ENCODE measurements at places on chromosomes 16 and 17.

GRCh38 chr17:4945176-4945943 is 3.0 kb downstream of the PFN1 start:
- DNase-seq: peak; percentile 43

DNA sequence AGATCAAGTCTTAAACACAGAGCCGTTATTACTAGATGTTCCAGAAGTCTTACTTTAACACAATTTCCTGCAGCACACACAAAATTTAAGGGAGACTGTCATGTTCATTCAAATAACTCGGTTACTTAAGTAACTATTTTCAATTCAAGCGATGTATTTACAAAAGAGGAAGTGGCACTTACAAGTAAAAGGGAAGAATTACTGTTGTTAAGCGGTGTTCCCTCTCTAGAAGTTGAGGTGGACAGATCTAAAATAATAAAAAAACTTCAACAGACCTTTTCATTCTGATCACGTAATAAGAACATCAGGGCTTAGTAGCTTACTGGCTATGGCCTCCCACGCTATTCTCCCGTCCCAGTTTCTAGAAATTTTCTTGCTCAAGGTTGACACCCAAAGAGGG is 26.2 kb upstream of the TXNDC11 start:
- no peak for DNase-seq

DNA sequence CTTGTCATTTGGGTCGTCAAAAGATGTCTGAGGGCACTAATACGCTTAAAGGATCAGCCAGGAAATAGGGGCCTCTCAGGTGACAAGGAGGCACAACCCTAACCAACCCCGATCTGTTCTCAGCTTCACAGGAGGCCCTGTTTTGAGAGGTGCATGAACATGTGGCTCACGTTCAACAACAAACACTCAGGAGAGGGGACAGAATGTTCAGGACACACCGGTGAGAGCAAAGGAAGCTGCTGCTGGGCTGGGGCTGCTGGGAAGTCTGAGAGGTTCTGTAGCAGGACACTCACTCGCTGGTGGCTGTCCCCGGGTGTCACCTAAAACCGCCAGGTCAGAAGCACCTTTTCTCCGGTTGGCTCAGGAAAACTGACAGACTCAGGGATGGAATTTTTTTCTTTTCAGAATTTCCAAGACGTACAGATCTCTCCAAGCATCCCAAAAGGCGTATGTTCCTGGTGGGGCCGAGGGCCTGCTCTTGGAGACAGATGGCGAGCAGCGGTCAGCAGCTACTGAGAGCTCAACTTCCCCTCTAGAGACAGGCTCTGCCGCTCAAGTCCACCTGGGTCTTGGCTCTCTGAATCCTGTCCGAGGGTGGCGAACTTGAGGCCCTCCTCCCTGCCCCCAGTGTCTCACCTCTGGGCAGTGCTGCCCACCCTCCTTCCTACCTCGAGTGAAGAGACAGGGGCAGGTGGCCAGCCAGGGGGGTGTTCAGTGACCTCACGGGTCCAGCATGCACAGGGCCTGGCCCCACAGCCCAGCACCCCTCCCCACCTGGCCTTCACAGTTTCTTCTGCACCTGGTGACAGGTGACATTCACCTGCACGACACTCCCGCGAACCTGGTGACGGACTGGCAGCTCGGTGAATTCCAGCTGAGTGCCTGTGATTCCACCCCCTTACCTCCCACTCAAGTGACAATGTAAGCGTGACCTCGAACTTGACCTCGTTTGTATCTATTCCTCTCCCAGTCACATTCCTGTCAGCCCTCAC is 22.9 kb downstream of the CLUH start:
- DNase-seq: no peak

DNA sequence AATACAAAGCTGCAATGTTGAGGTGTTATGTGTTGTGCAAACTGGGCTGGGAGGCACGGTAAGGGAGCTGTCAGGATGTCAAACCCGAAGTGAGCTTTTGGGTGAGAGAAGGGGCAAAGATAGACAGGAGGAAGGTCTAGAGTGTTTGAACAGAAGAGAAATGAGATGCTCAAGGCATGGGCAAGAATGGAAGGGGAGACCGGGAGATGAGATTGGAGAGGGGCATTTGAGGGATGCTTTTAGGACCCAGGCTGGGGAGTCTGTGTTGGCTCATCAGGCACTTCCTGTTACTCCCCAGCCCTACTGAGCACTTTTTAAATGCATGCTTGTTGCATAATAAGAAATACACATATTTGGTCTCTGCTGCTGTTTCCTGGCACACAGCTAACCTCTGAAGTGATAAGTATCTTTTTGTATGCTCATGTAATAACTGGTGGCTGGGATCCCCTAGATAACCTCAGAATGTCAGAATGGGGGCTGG is 13.7 kb downstream of the UNC45B start:
- DNase-seq: peak; percentile 2

- DNase-seq: no peak
These were observed 8.0 kb upstream of the SULT1A1 start for GRCh38 chr16:28617874-28618273.

- no peak for DNase-seq
These were observed 14.9 kb downstream of the ADGRG1 start for GRCh38 chr16:57643147-57643874.

GRCh38 chr17:40098846-40099618 is 1.4 kb downstream of the NR1D1 start:
- peak; percentile 100 for DNase-seq

DNA sequence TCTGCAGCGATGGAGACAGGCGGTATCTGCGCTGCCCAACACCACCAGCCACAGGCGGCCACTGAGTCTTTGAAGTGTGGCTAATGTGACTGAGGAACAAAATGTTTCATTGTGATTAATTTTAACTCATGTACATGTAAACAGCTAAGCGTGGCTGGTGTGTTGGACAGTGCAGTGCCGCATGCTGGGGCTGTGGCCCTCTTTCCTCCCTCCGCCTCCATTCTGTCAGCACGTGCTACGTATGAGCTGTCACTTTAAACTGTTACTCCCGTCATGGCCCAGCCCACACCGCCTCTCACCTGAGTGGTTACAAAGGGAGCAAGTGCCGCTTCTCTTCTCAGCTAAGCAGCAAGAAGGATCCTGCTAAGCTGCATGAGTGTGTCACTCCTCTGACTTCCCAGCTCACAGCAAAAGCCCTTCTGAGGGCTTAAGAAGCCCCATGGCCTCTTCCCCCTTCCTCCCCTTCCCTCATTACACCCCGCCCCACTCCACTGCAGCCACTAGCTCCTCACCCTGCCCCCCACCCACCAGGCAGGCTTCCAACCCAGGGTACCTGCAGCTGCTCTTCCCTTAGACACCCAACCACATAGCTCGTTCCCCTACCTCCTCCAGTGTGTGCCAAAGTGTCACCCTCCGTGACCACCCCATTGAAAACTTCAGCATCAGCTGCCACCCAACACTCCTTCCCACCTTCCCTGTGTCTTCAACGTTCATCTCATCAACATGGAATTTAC is 15.0 kb downstream of the HASPIN start:
- DNase-seq: peak; percentile 21

DNA sequence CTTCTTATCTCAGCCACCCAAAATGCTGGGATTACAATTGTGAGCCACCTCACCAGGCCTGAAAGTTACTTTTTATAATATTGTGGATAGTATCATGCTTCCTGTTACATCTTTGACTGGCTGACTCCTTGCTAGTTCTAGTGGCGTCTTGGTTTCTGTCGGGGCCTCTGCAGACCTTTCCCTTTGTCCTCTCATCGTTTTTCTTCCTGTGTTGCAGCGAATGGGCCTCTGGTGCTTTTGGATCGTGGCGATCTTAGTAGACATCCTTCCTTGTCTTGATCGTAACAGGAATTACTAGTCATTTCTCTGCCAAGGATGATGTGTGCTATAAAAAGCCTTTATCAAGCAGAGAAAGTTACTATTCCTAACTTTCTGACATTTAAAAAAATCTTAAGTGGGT is 20.8 kb downstream of the ASPSCR1 start:
- no peak for DNase-seq

DNA sequence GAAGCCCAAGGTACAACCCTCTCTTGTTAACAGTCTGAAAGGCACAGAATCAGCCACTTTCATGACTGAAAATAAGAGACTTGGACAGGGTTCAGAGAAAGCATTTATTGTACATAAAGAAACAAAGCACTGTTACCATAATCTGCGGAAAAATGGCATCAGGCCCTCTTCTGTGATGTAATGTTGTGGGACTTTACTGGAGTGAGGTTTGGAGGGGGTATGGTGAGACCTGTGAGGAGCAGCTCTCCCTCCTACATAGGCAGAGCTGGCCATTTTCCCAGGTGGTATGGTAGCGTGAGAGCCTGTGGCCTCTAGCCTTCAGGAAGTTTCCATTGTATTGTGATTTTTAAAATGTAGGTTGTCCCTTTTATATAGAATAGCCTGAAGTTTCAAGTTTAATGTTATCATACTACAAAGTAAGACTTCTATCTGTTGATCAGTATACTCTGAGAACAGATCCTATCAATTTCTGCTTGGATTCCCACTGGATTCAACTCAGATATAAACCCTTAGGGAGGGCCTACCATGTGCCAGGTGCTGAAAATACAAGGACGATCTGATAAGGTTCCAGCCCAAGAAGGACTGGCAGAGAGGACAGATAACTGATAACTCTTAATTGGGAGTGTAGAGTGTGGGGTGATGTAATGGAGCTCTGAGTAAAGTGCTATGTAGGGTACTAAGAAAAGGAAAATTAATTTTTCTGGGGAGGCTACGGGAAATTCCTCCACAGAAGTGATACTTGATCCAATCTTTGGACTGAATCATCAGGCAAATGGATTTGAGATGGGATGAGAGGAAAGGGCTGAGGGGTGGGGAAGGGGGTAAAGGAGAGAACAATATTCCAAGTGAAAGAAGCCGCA is 4.1 kb upstream of the YPEL2 start:
- no peak for DNase-seq

- no peak for DNase-seq
These were observed 446 bp upstream of the PSMD11 start for GRCh38 chr17:32443827-32444300.

GRCh38 chr17:19610311-19610710 is 38.2 kb upstream of the ALDH3A2 start:
- no peak for DNase-seq

GRCh38 chr17:7263801-7264078 is 1.5 kb upstream of the CLDN7 start:
- no peak for DNase-seq

DNA sequence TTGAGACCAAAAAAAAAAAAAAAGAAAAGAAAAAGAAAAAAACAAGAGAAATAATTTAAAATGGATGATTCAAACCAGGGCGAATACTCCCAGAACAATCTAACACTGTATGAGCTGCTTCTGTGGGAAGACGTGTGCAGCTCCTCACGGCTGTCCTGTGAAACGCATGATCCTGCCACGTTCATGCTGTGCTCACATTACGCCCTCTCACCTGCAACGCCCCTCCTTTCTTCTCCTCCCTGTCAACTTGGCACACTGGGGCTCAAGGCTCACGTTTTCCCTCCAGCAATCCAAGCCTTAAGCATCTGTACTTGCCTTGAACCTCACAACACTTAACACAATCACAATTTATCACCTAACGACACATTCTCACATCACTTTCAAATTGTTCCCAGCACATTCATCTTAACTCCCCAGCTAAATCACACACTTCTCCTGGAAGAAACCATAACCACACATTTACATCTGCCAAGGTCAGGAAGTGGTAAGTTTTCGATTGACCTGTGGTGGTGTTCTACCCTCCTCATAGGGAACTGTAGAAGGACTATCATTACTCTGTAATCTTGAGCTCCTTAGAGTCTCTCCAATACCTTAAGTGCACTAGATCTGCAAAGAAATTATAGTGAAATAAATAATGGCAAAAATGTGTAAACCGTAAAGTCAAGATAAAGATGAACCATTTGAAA is 29.1 kb downstream of the MBTPS1 start:
- DNase-seq: no peak

- peak; percentile 73 for DNase-seq
These were observed 16.3 kb downstream of the NACA2 start for GRCh38 chr17:61574542-61575351.

DNA sequence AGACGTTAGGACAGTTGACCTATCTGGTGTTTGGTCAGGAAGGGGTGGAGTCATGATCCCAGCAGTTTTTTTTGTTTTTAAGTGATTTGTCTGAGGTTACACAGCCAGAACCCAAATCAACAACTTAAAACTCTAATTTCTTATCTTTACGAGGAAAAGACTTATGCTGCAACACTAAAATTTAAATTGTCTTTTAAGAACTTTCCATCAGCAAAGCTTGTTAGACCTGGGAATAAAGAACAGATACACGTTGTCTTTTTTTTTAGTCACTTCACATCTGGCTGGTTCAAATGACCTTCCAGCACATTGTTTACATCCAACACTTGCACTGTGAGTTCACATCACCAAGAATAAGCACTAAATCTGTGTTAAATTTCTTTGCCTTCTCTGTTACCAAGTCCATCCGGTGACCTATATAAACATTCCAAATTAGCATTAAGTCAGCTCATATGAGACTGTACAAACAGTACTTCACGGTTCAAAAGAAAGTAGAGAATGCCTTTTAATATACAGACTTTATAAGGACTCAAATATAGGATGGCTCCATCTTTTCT is 115.0 kb downstream of the HS3ST2 start:
- no peak for DNase-seq

- DNase-seq: no peak
These were observed 5.7 kb downstream of the FAM20A start for GRCh38 chr17:68595496-68595895.

DNA sequence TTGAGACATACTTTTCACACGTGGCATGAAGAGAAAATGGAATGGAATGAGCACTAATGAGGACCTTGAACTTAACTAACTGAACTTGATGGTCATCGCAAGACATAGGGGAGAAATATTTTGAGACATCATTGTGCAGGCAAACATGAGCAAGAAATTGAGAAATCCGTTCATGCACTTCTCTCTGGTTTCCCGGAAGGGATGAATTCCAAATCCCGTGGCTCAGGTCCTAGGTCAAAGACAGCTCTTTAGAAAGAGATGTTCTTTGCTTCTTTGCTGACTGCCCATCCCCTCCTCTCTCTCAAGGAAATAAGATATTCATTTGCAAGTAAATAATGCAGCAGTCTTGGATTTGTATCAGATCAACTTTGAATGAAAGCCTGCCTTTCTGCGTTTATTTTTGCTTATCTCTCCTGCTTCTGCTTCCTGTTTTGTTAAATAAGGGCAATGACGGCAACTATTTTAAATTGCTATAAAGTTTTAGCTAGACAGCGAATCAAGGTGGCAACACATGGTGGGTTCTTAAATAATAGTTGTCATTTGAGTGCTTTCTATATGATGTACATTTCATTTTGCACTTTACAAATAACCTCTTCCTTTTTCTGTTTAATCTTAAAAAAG is 657.8 kb downstream of the MAF start:
- DNase-seq: no peak

DNA sequence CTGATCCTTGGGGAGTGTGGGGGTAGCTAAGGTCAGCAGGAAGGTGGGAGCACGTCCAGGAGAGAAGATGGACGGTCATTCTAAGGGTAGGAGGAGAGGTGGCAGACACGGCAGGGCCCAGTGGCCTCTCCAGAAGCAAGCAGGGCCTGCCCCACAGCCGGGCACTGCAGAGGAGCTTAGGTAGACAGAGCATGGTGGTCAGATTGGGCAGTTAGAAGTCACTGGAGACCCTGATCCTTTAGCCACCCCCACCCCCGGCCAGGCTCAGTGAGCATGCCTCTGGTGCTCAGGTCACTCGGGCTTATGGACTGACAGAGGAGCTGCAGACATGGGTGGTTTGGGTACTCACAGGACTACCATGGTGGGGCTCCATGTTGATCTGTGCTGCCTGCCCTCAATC is 26.3 kb downstream of the NLRP1 start:
- DNase-seq: no peak

- peak; percentile 83 for DNase-seq
These were observed 70.9 kb downstream of the CNGB1 start for GRCh38 chr16:57899771-57900661.

Measured in Caco-2 (cell line).